Glomerular endothelial cell (primary cell): ENCODE measurements at places on chromosomes 3 and 15.

DNA sequence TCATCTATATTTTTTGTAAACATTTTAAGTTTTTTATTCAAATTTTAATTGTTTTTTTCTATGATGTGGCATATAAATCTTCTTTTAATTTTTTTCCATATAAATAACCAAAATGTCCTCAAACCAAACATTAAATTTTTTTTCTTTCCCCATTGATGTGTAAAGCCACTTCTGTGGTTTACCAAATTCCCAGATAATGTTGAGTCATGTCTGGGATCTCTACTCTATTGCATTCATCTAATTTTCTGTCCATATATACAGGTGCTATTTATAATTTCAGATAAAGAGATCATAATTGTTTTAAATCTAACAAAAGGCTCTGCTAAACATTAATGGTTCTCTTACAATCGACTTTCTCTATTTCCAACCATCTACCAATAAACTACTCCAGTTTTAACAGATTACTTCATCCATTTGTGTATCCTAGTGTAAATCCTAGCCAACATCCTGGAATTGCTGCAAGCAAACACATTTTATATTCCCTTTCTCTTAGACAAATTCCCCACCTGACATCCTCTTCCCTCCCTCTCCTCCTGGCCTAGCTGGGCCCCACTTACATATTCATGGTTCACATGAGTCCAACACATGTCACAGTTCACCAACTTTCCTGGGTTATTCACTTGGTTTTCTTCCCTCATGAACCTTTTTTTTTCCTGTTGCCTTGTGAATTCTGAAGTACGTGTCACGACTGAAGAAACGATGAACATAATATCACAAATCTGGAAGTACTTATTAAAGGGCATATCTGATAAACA, 368.0 kb upstream of the AGTR1 start:
- DNase-seq = no peak

- no peak for DNase-seq
Measured at GRCh38 chr3:60303160-60303559, 948.1 kb downstream of the FHIT start.

DNA sequence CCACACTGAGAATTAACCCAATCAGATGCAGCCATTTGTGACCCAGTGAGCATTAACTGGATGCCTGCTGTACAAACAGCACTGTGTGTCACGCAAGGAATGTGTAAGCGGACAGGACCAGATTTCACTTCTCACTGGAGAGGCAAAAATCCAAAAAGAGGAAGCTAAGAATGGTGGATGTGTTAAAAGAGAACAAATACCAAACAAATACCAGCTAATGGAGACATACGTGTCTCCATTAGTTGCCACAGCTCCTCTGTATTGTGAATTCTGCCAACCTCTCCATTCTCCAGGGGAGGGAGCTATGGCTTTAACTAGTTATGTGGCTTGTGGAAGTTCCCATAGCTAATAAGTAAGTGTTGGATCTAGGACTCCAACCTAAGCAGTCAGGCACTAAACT, 2.6 kb downstream of the LTF start:
- no peak for DNase-seq

- DNase-seq = no peak
Measured at GRCh38 chr3:42127226-42127625, 36.1 kb downstream of the TRAK1 start.

DNA sequence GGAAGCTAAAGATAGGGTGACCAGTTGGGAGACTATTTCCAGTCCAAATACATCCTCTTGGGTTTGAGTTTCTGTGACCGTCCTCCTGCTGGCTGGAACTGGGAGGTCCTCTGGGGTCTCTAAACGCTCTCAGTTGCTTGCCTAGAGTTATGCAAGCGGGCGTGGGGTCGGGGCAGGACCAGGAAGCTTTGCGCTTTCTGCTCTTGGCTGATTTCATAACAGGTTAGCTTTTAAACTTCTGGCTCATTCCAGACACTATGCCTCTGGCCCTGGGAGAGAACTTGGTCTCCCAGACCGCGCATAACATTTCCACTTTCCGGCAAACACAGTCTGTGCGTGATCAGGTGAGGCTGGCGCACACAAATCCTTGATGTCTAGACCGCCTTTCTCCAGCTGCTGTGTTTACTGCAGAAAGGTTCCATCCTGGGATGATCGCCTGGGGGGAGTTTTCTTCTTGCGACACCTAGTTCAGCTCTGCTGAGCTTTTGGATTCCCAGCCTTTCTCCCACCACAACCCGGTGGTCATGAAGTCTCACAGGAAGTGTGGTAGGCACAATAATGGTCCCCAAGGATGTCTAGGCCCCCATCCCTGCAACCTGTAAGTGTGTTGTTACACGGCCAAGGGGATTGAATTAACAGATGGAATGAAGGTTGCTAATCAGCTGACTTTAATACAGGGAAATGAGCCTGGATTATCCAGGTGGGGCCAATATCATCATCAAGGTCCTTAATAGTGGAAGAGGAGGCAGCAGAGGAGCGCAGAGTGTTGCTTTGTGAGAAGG, 23.6 kb upstream of the CGNL1 start:
- DNase-seq = no peak

DNA sequence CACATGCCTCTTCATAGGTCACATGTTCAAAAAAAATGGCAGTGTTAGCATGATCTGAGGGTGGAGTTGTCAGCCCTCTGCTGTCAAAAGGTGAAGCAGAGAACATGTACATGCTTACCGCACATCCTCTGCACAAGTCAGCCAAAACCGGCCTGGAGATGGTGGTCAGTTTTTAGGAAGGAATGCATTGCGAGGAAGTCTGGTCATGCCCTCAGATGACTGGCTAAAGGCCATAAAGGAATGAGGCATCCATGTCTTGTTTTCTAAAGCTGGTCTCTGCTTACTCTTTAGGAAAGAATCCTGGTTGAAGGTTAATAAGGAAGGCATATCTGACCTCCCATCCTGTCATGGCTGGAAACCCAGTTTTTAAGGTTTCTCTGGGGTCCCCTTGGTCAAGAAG, 292.0 kb upstream of the CCDC54 start:
- DNase-seq = no peak

DNA sequence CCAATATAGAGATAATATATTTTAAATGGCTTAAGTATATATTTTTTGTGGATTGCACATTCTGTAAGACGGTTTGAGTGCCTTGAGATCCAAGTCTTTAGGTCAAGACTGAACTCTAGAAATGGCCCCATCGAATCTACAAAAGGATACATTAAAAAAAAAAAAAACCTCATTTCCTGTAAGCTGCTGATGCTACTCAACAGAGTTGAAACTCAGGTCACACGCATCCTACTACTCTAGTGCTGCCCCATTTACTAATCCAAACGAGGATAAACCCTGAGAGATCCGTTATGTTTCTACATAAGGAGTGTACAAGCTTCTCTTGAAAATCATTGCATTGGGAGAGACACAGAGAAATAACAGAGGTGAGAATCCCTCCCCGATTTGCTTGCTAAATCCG, 187.3 kb downstream of the TIGIT start:
- no peak for DNase-seq
